CD4-positive, CD25-positive, alpha-beta regulatory T cell (primary cell): ENCODE measurements at places on chromosomes 2 and 18.

DNA sequence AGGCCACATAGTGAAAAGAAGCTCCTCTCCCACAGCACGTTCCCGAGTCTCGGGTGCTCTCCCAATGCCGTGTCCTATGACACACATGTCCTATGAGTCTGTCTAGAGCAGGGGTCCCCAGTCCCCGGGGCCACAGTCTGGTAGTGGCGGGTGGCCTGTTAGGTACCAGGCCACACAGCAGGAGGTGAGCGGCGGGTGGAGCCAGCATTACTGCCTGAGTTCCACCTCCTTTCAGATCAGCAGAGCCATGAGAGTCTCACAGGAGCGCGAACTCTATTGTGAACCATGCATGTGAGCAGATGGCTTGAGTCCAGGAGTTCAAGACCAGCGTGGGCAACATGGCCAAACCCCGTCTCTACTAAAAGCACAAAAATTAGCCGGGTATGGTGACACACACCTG, 112.6 kb downstream of the ZBTB7C start:
- H3K27me3 ChIP-seq: no peaks in the 10 kb centered on the region
- H3K36me3 ChIP-seq: no peaks in the 10 kb centered on the region
- DNase-seq: no peak

DNA sequence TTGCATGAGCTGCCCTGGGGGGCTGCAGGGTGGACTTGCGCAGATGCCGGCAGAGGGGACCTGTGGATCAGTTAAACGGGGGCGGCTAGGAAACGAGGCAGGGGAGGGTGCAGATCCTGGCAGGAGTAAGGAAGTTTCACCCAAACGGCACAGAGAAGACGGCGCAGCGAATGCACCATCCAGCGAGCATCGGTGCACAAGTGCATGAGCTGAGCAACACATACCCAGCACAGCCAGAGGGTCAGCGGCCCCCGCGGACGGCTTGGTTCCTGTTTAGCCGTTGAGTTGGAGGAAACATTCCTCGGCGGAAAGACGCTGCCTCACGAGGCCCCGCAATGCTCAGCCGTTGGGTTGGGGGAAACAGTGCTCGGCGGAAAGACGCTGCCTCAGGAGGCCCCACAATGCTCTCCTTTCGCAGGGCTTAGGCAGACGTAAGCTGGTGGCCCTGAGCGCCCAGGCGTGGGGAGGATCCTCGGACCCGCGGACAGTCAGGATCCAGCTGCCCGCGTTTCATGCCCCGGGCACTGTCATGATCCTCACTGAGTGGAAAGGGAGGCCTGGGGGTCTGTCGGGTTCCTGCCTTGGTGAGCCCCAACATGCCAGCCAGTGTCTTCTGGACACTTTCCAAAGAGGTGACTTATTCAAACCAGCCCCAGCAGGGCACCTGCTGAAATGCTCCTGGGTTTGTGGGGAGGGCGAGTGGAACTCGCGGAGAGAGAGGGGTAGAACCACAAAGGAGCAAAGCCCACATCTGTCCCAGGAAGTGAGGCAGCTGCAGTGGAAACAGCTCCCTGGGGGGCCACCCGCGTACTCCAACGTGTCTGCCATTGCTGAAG, 86.3 kb downstream of the NDUFA10 start:
- no peaks in the 10 kb centered on the region for H3K27me3 ChIP-seq
- H3K36me3 ChIP-seq: no peaks in the 10 kb centered on the region
- no peak overlapping the region for H3K27ac ChIP-seq
- H3K4me1 ChIP-seq: peaks cover 4% of the 10 kb centered on the region

- H3K4me3 ChIP-seq: no peak overlapping the region
- H3K4me1 ChIP-seq: no peaks in the 10 kb centered on the region
- no peaks in the 10 kb centered on the region for H3K27me3 ChIP-seq
- peaks cover 37% of the 10 kb centered on the region for H3K36me3 ChIP-seq
These were observed 22.5 kb downstream of the THOC1 start for GRCh38 chr18:245282-245847.

DNA sequence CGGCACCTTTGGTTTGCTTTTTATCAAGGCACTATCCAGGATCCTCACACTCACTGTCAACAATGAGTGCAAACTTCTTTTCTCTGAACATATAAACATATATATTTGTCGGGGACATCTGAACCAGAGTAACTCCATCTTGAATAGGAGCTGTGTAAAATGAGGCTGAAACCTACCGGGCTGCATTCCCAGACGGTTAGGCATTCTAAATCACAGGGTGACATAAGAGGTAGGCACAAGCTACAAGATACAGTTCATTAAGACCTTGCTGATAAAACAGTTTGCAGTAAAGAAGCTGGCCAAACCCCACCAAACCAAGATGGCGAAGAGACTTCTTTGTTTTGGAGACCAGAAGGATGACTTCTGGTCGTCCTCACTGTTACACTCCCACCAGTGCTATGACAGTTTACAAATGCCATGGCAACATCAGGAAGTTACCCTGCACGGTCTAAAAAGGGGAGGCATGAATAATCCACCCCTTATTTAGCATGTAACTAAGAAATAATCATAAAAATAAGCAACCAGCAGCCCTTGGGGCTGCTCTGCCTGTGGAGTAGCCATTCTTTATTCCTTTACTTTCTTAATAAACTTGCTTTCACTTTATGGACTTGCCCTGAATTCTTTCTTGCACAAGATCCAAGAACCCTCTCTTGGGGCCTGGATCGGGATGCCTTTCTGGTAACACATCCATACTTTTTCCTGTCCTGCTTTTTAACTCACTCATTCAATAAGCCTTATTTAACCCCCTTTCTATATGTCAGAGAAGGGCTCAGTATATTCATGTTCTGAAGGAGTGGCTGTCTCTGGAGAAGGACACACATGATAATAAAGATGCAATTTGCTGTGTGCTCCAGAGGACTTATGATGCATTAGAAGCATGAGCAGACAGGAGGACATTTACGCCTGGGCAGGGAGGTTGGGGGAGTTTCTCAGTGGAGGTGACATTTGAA, 65.4 kb downstream of the TACR1 start:
- H3K27ac ChIP-seq: no peak overlapping the region
- H3K4me1 ChIP-seq: no peaks in the 10 kb centered on the region
- no peaks in the 10 kb centered on the region for H3K36me3 ChIP-seq
- no peak overlapping the region for H3K4me3 ChIP-seq
- H3K27me3 ChIP-seq: no peaks in the 10 kb centered on the region
- no peak for DNase-seq

GRCh38 chr2:96753661-96754282, 6.9 kb upstream of the CNNM4 start:
- no peak overlapping the region for H3K27ac ChIP-seq
- H3K36me3 ChIP-seq: no peaks in the 10 kb centered on the region
- H3K4me1 ChIP-seq: no peaks in the 10 kb centered on the region
- no peaks in the 10 kb centered on the region for H3K27me3 ChIP-seq

- H3K27ac ChIP-seq: no peak overlapping the region
- H3K27me3 ChIP-seq: peaks cover 2% of the 10 kb centered on the region
- H3K36me3 ChIP-seq: no peaks in the 10 kb centered on the region
These were observed 195.6 kb upstream of the COPS8 start for GRCh38 chr2:236889791-236890704.

DNA sequence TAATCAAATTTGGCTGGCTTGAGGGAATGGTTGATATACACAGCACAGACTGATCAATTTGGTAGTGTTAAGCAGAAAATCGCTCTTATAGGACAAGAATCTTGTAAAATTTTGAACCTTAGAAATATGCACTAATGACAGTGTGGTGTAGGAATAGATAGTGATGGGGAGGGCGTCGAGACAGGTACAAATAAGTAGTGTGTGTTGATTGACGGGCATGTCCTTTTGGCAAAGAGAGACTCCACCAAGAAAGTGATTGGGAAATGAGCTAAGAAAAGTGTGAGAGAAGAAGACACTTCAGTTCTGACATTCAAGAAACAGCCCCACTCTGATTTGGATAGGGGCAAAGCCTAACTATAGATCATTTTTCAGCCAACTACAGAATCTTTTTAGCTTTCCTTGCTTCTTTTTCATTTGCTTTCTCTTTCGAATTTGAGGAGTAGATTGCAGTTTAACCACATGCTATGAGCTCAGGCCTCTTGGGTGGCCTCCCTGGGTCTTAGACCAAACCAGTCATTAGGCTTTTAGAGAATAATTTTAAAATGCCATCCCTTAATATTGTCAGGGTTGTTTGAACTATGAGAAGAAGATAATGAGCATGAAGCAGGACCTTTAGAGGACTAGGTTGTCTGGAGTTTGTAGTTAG, 127.1 kb downstream of the CERS6 start:
- no peaks in the 10 kb centered on the region for H3K27me3 ChIP-seq
- H3K27ac ChIP-seq: no peak overlapping the region
- no peaks in the 10 kb centered on the region for H3K36me3 ChIP-seq
- H3K4me3 ChIP-seq: no peak overlapping the region

DNA sequence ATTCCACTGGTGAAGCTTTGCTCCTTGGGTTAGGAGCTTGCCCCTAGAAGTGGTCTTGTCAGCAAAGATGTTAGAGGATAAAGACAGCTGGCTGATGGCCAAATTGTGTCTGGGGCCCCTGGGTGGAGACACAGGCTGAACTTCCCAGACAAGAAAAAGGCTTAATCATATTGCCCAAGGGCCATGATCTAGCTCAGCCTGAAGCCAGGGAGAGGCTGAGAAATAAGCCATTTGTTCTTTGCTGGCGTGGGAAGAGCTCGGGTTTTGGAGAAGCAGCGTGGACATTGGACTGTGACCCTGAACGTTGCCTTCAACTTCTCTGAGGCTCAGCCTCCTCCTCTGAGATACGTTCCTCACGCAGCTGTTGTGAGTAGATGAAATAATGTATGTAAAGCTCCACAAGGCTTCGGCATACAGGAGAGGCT, 153.0 kb downstream of the ZFP36L2 start:
- H3K27ac ChIP-seq: no peak overlapping the region
- no peak overlapping the region for H3K4me3 ChIP-seq
- no peak for DNase-seq
- H3K36me3 ChIP-seq: no peaks in the 10 kb centered on the region
- no peaks in the 10 kb centered on the region for H3K27me3 ChIP-seq

DNA sequence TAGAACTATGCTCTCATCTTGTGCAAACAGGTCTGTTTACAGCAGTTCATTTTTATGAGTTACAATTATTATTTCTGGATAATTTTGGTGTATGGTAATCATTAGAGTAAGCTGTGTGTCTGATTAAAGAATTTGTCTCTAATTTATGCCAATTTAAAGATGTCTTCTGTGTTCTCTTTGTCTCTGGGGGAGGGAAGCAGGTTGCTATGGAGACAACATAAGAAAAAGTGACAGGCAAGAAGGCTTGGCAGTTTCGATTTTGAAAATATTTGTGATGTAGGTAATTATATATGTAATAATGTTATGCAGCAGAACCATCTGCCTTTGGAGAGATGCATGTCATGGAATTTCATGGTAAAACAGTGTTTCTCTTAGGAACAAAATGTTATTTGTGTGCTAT, 78.2 kb downstream of the SH3RF3 start:
- H3K4me1 ChIP-seq: no peaks in the 10 kb centered on the region
- H3K36me3 ChIP-seq: no peaks in the 10 kb centered on the region

GRCh38 chr18:47628240-47628781, 302.1 kb downstream of the SMAD2 start:
- no peak overlapping the region for H3K4me3 ChIP-seq
- no peaks in the 10 kb centered on the region for H3K27me3 ChIP-seq
- no peaks in the 10 kb centered on the region for H3K36me3 ChIP-seq
- DNase-seq: no peak

- no peaks in the 10 kb centered on the region for H3K27me3 ChIP-seq
- no peak overlapping the region for H3K4me3 ChIP-seq
- H3K27ac ChIP-seq: no peak overlapping the region
- no peak for DNase-seq
These were observed 341.0 kb downstream of the EIPR1 start for GRCh38 chr2:3036432-3037125.

- no peak for DNase-seq
- no peak overlapping the region for H3K4me3 ChIP-seq
- no peak overlapping the region for H3K27ac ChIP-seq
These were observed 795.8 kb upstream of the GCFC2 start for GRCh38 chr2:76506538-76506937.

GRCh38 chr2:239818531-239819011, 206.6 kb downstream of the NDUFA10 start:
- H3K4me1 ChIP-seq: no peaks in the 10 kb centered on the region
- no peaks in the 10 kb centered on the region for H3K36me3 ChIP-seq
- no peak for DNase-seq
- no peak overlapping the region for H3K4me3 ChIP-seq
- H3K27ac ChIP-seq: no peak overlapping the region

GRCh38 chr2:49332415-49332814, 178.1 kb upstream of the FSHR start:
- no peaks in the 10 kb centered on the region for H3K27me3 ChIP-seq
- H3K4me1 ChIP-seq: no peaks in the 10 kb centered on the region
- H3K27ac ChIP-seq: no peak overlapping the region
- no peak overlapping the region for H3K4me3 ChIP-seq

DNA sequence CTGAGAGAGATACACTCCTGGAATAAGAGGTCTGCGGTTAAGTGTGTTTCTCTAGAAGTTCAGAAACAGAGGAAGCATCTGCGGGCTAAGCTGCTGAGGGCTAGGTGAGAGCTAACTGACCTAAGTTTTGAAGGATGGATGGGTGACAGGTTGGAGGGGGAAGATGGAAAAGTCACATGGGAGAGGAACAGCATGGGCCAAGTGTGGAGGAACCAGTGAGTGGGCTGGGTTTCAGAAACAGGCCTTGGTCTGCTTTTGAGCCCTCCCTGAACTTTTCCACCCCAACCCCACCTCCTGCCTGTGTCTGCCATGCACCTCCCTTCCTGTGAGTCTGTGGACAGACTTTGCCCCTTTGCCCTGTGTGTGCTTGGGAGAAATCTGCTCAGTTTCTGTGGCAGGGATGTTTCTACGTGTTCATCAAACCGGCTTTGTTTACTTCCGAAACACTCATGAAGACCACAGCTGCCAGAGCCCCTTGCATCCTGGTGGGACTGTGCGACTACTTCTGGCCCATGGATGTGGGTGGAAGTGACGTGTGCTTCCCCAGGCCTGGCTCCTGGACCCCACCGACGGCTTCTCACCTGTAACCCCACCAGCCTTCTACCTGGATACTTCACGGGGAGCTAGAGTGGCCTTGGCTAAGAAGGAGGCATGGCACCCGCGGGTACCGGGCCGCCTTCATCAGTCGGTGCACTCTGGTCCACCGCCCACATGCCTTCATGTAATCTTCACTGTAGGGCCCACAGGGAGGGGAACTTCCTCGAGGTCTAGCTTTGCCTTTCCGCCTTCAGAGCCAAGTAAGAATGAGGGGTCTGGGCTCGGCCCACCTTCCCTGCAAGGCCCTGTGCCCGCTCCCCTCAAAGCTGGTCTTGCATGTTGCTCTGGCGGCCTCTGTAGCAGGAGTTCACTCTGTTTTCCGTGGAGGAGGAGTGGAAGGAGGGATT, 1.4 kb upstream of the HPCAL1 start:
- H3K36me3 ChIP-seq: no peaks in the 10 kb centered on the region
- no peaks in the 10 kb centered on the region for H3K27me3 ChIP-seq
- peaks cover 58% of the 10 kb centered on the region for H3K4me1 ChIP-seq
- no peak overlapping the region for H3K4me3 ChIP-seq

- H3K4me3 ChIP-seq: no peak overlapping the region
- no peak overlapping the region for H3K27ac ChIP-seq
- DNase-seq: no peak
- no peaks in the 10 kb centered on the region for H3K27me3 ChIP-seq
- H3K36me3 ChIP-seq: no peaks in the 10 kb centered on the region
These were observed 113.2 kb downstream of the TSN start for GRCh38 chr2:121868652-121869051.

- H3K4me3 ChIP-seq: no peak overlapping the region
- H3K36me3 ChIP-seq: no peaks in the 10 kb centered on the region
- H3K27ac ChIP-seq: no peak overlapping the region
- no peaks in the 10 kb centered on the region for H3K4me1 ChIP-seq
- DNase-seq: no peak
These were observed 91.0 kb downstream of the ITGB1BP1 start for GRCh38 chr2:9332136-9332852.

GRCh38 chr18:55421308-55421614, 166.7 kb downstream of the TCF4 start:
- H3K27me3 ChIP-seq: no peaks in the 10 kb centered on the region
- H3K4me1 ChIP-seq: no peaks in the 10 kb centered on the region
- no peak overlapping the region for H3K27ac ChIP-seq
- DNase-seq: no peak
- no peak overlapping the region for H3K4me3 ChIP-seq
